ENCODE measurements at places on chromosomes 4 and X. TPM values are rescaled to one million over a fixed set of nuclear protein-coding genes. Genes with fewer than 3 reads are reported as not detected.
A peak's percentile ranks its signal among the peaks of the same experiment; 100 is the strongest.

Gene NSUN7
- 4.7 TPM for total RNA-seq

DNA sequence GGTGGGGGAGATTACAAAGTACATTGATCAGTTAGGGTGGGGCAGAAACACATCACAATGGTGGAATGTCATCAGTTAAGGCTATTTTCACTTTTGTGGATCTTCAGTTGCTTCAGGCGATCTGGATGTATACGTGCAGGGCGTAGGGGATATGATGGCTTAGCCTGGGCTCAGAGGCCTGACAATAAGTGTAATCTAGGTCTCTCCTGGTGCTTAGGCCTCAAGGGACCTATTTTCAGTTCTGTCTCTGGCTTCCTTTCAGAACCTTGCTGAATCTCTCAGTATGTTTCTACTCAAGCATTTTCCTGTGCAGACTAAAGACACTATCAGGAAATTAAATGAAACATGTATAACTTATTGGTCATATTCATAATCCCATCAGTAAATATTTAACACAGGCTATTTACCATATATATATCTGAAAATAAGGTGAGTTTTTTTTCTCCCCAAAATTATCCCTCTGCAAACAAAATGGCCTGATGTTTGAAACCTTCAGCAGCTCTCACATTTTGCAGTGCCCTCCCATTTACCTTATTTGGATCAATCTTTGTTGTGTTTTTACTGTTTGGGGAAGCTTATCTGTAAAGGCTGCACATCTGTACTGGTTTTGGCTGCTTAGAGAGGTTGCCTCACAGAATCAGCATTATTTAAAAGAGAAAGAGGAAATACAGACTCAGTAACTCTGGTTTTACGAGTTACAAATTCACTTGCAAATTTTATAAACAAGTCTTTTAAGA is 2.3 kb upstream of the ZCCHC4 start:
- no peak overlapping the region for H3K27ac ChIP-seq
- peak overlapping the region; percentile 50 for H3K4me3 ChIP-seq
- no peaks in the 10 kb centered on the region for H3K27me3 ChIP-seq
- no peaks in the 10 kb centered on the region for H3K36me3 ChIP-seq

DNA sequence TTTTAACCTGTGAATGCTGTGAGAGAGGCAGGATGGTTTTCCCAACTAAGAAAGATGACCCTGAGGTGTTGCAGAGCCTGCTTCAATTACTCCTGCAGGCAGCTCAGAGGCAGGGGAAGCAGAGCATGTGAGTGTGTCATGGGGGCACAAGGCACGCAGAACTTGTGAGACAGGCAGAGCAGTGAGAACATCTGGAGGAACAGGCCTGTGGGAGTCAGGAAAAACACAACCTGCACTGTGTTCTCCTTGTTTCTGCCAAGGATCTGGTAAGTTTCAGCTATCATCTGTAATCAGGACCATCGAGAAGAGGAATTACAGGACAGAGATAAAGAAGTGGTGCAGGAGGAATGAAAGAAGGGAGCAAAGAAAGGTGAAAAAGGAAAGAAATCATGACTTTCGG is 741.8 kb upstream of the INTU start:
- peak overlapping the region; percentile 36 for H3K27ac ChIP-seq
- no peak for DNase-seq
- no peaks in the 10 kb centered on the region for H3K36me3 ChIP-seq
- H3K27me3 ChIP-seq, result no peaks in the 10 kb centered on the region
- H3K4me3 ChIP-seq, result no peak overlapping the region
- H3K4me1 ChIP-seq, result no peaks in the 10 kb centered on the region

DNA sequence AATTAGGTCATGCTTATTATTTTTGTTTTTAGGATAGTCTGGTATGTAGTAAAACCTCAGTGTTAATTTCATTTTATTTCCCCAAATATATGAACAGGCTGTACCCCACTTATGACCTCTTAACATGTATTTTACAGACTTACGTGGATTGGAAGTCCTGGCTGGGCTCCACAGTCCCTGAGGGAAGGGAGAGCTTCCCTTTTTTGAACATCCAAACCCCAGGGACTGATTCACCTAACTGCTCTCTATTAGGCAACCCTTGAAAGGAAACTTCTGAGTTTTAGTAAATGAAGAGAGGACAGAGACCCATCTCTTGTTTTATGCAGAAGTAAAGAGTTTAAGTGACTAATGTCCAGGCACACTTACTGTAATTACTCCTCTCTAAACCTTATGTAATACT is 233.1 kb upstream of the SPRY1 start:
- no peak overlapping the region for H3K4me3 ChIP-seq
- no peaks in the 10 kb centered on the region for H3K27me3 ChIP-seq
- H3K27ac ChIP-seq, result no peak overlapping the region
- H3K36me3 ChIP-seq, result peaks cover 9% of the 10 kb centered on the region
- H3K4me1 ChIP-seq, result no peaks in the 10 kb centered on the region

Gene F8A2
- not detected for total RNA-seq

DNA sequence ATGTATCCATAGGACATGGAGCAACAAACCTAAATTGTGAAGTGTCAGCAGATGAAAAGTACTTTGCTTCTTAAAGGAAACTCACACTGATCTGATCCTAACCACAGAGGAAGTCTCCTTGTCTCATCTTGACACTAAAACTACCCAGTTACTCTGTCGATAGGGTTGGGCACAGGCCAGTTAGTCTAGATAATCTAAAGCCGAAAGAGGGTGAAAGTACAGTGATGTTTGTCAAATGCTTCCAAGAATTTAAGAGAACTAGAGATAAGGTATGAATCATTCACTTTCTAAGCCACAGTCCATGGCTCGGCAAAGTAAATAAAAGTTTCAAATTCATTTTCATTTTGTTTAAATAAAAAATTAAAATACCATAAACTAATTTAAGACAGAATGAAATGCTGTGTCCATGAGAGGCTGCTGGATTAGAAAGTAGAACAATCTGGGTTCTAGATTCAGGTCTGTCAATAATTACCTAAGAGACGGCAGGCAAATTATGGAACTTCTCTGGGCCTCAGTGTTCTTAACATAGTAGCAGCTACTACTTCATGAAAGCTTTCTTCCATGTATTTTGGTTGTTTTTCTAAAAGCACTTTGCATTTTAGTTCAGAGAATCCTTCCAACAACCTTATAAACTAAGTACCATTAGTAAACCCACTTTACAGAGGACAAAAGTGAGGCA is 176.7 kb downstream of the LDB2 start:
- H3K4me3 ChIP-seq, result no peak overlapping the region
- no peaks in the 10 kb centered on the region for H3K4me1 ChIP-seq
- H3K27me3 ChIP-seq, result no peaks in the 10 kb centered on the region

DNA sequence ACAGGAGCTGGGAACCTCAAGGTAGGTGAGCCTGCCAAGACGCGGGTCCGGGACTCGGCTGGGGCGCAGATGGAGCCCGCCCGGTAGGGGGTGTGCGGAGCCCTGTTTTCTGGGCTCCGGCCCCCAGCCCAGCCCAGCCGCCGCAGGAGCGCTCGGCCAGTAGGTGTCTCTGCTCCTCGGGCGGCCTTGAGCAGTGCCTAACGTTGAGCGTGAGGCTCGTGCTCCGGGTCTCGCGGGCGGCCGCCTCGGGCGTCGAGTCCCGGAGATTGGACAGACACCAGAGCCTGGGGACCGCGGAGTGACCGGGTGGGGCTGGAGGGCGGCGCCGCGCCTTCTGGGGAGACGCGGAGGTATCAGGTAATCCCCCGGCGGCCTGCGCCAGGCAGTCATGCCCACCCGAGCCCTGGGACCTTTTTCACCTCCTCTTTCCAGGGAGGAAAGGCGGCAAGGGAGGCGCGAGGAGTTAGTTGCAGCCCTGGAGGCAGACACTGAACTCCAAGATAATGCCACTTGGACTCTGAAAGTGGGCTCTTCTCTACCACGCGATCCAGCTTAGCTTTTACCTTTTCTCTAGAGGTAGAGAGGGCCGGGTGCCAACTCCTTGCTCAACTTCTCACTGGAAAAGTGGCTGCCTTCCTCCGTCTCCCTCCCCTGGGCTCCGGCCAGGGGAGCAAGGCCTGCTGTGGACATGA is 14.5 kb upstream of the FGG start:
- H3K4me3 ChIP-seq, result no peak overlapping the region
- peak; percentile 66 for DNase-seq
- no peak overlapping the region for H3K27ac ChIP-seq

DNA sequence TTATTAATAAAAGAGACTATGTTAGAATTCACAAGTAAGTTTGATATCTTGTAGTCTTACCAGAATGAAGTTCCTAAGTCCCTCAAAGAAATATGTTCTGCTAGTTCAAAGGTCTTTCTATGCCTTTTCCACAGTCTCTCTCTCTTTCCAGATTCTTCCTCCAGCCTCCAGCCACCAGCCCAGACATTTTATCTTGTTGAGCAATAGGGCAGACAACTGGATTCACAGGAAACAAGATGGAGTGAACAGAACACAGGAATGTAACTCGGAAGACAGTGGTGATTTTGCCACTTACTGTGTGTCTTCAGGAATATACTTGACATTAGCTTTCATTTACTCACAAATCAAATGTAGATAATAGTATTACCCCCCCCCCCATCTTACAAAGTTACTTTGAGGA is 17.1 kb upstream of the CPEB2 start:
- no peaks in the 10 kb centered on the region for H3K27me3 ChIP-seq
- no peak overlapping the region for H3K27ac ChIP-seq
- H3K4me3 ChIP-seq, result no peak overlapping the region
- DNase-seq, result no peak
- no peaks in the 10 kb centered on the region for H3K36me3 ChIP-seq

Gene RAB41
- total RNA-seq, result not detected

Gene SASH3
- not detected for total RNA-seq

DNA sequence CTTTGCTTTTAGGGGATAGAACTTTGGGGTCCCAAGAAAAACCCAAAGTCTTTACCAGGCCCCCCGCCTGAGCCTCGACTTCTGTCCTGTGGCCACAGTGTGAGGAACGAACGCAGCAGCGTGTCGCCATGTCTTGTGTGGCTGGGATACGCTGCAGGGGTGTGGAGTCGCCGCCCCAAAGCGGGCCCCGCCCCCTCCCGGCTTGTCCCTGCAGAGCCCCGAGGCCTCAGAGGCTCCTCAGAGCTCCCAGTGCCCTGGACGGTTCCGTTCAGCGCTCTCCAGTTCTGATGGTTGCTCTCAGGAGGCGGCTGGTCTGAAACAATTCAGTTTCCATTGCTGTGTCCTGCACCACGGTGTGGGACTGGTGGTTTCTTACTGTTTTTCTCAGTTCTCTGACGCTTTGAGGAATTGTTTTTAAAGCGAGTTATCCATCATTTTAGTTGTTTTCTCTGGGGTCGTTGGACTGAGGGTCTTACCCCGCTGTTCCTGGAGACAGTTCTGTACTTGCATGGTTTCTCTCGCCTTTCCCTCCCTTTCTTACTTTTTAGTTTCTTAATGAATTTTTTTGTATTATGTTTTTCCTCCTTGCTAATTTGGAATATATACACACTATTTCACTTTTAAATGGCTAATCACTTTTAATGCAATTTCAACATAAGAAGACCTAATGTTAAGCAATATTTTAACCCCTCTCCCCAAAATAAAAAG is 1.6 kb upstream of the IDUA start:
- no peak overlapping the region for H3K27ac ChIP-seq
- no peaks in the 10 kb centered on the region for H3K27me3 ChIP-seq
- peaks cover 18% of the 10 kb centered on the region for H3K4me1 ChIP-seq
- H3K36me3 ChIP-seq, result no peaks in the 10 kb centered on the region

- H3K4me1 ChIP-seq, result peaks cover 4% of the 10 kb centered on the region
- no peaks in the 10 kb centered on the region for H3K27me3 ChIP-seq
- no peak overlapping the region for H3K27ac ChIP-seq
- no peak overlapping the region for H3K4me3 ChIP-seq
These were observed 45.6 kb upstream of the ANK2 start for GRCh38 chr4:113003841-113004240.

DNA sequence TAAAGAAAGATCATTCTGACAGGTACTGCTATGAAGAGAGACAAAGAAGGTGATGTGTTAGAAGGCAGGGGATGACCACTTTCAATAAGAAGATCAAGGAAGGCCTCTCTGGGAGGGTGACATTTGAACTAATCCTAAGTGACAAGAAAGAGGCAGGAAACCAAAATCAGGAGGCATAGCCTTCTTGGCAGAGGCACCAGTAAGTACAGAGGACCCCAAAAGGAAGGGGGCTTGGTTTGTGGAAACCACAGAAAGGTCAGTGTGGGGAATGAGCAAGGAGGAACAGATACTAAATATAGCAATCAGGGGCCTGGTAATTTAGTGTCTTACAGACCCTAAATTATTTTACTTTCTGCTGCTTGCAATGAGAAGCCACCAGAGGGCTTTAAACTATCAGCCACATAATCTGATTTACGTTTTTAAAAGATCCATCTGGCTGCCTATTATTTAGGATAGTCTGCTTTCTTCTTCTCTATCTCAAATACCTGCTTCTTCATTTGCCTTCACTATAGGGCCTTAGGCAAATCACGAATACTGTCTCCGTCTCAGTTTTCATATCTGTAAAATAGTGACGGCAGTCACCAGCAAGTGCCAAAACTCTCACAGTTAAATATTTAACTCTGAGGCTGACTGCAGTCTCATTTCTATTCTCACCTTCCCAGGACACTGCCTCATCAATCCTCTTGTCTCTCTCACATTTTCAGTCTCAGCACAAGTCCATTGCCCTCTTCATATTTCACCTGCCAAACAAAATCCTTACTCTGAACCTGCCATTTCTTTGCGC is 16.7 kb downstream of the NR3C2 start:
- peaks cover 10% of the 10 kb centered on the region for H3K27me3 ChIP-seq
- no peak overlapping the region for H3K4me3 ChIP-seq
- no peaks in the 10 kb centered on the region for H3K36me3 ChIP-seq
- H3K4me1 ChIP-seq, result no peaks in the 10 kb centered on the region
- DNase-seq, result no peak

DNA sequence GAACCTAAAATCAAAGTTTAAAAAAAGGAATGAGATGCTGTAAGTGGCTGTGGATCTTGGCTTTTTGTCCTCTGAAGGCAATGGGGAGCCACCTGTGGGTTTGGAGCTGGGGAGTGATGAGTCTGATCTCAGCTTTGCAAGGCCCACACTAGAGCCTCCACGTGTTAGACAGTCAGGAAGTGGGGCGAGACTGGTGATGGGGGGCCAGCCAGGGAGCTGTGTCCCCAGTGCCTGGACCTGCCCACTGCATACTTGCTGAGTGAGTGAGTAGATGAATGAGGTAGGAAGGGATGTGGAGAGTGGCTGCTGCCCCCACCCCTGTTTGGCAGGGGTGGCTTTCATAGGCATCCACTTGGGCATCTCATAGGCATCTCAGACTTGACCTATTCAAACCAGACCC is 84.0 kb downstream of the NHSL2 start:
- H3K4me3 ChIP-seq, result no peak overlapping the region
- peaks cover 6% of the 10 kb centered on the region for H3K36me3 ChIP-seq
- H3K27ac ChIP-seq, result no peak overlapping the region
- DNase-seq, result no peak

Gene HSFX4
- total RNA-seq, result not detected

Gene C4orf46
- total RNA-seq, result 28.4 TPM

- peak; percentile 30 for DNase-seq
- no peak overlapping the region for H3K27ac ChIP-seq
- H3K4me1 ChIP-seq, result peaks cover 17% of the 10 kb centered on the region
- peaks cover 51% of the 10 kb centered on the region for H3K27me3 ChIP-seq
These were observed 3.6 kb downstream of the MAGIX start for GRCh38 chrX:49165901-49166881.

GRCh38 chr4:154602404-154603020 is 9.9 kb downstream of the FGG start:
- peaks cover 15% of the 10 kb centered on the region for H3K27me3 ChIP-seq
- no peak overlapping the region for H3K27ac ChIP-seq
- H3K4me1 ChIP-seq, result no peaks in the 10 kb centered on the region
- no peak for DNase-seq
- no peak overlapping the region for H3K4me3 ChIP-seq

Measured in neural crest cell (in vitro differentiated cells).